NCI-H2029 treated with DMSO at 0.1 percent for 48 hours (cell line): ENCODE measurements at places on chromosomes 4 and X.
A peak's percentile ranks its signal among the peaks of the same experiment; 100 is the strongest.

- no peak for DNase-seq
These were observed 2.7 kb downstream of the TSPYL2 start for GRCh38 chrX:53084863-53085262.

- DNase-seq, result no peak
These were observed 392.3 kb downstream of the CENPC start for GRCh38 chr4:67152976-67153375.

DNA sequence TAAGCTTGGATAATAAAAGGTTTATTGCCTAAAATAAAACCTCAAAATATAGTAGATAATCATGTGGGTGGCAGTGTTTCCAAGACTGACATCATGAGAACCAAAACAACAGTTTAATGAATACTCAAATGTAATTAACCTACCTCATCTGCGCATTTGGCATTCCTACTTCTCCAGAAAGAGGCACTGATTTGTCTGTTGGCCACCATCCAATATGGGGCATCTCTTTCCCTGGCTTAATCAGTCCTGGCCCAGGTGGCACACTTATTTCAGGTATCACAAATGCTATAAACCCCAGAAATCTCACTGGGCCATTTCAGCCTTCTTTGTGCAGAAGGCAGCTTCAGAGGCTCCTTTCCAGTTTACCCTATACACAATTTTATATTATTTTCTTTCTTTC lies 192.2 kb downstream of the COMMD8 start:
- DNase-seq, result no peak

- DNase-seq, result no peak
These were observed 354.7 kb downstream of the STIM2 start for GRCh38 chr4:27215220-27215826.

GRCh38 chr4:95181243-95181995 lies 367.4 kb downstream of the UNC5C start:
- DNase-seq, result no peak

DNA sequence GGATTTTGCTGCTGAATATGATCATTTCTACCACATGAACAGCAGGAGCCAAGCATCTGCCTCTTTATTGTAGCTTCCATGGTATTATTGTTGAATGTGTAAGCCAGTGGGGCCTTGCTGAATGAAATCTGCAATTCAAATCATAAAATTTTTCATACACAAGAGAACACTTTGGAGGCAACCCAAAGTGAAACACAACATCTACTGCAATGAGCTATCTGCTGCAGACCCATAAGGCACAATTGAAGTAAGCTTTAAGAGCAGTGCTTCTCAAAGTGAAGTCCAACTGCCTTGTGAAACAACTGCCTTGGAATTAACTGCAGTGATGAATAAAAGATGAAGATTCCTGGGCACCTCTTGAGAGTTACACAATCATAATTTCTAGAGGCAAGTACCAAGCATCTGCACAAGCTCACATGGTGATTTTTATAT lies 626.3 kb upstream of the INTU start:
- DNase-seq, result no peak

GRCh38 chr4:169167957-169168858 lies 102.5 kb downstream of the SH3RF1 start:
- no peak for DNase-seq

GRCh38 chrX:102345916-102346315 lies 93.9 kb downstream of the NXF2B start:
- DNase-seq, result no peak

- DNase-seq, result no peak
These were observed 5.0 kb upstream of the RNF175 start for GRCh38 chr4:153764601-153765368.

DNA sequence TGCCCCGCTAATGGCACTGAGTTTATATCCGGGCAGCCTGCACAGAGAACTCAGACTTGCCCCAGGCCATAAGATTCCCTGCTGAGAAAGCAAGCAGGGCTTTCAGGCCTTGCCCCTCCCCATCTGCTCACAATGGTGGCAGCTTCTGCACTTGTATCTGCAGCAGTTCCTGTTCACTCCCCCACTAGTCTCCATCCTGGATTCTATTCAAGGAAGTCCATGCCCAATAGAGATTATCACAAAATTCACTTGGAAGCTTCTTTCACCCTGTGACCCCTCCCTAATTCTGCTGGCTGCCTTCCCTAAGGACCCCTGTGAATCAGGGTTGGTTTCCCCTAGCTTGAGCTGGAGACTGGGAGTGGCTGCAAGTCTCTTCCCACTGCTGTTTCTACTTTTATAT lies 34.5 kb upstream of the UCP1 start:
- no peak for DNase-seq

DNA sequence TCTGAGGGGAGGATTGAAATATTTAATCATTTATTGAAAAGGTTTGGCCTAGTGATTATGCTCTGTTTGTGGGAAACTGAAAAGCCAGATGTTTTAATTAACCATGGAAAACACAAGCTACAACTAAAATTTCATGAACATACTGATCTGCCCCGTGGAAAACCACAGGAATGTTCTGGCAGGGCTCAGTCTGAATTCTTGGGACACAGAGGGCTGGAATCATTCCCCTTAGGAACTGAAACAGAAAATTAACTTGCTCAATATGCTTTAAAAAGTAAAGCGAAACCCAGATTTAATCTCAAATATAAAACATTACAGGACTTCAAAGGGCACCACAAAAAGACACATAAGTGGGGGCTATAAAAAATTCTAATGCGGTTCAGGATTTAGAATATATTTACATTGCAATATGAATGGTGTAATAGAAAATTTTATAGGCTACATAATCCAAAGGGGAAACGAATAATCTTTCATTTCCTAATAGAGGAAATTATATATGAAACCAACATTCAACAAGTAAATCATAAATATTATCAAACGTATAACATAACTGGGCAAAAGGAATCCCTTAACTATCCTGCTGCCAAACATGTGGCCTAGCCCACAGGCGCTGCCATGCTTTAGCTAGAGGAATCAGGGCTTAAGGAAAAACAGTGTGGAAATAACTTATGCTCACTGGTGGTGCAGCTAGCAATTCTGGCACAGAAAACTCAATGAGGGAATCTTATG lies 70.9 kb downstream of the APBB2 start:
- DNase-seq, result no peak

GRCh38 chr4:156138781-156139280 lies 185.2 kb upstream of the CTSO start:
- no peak for DNase-seq

DNA sequence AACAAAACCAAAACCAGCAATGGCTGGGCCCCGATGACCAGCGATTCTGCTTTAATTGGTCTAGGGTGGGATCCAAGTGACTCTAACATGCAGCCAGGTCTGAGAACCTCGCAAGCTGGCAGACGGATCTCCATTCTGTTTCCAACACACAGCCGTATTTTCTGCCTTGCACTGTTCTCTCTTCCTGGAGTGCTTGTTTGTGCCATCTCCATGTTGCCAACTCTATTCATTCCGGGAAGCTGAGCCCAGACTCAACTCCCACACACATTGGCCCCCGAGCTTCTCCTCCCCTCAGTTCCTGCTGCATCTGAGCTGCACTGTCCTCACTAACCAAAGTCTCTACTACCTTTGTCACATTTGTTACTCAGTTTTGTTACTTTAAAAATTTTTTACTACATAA lies 35.6 kb downstream of the GEMIN8 start:
- no peak for DNase-seq

GRCh38 chr4:89140168-89140759 lies 28.9 kb downstream of the TIGD2 start:
- no peak for DNase-seq

DNA sequence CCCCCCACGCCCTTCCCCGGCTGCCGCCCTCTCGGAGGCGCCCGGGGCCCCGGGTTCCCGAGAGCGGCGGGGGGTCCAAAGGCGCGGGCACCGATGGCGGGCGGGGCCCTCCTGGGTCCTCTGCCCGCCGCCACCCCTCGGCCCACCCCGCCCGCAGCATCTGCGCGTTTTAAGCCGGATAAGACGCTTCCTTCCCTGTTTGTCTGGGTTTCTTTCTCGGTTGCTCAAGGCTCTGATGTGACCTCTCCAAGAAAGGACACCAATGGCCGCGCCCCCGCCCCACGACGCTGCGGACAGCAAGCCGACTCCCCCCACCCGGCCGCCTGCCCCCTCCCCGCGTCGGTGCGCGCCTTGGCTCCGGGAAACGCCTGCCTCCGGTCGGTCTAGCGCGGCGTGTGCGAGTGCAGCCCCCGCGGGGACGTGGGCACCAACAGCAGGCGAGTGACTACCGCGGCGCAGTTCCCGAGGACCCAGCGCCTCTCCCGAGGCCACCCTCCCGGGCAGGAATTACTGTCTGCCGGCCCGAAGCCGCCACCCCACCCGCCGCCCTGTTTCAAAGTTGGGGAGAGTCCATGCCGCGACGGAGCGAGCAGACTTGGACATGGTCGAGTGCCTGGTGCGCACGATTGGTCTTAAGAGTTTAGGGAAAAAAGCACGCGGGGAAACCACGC lies 21.1 kb upstream of the HMX1 start:
- no peak for DNase-seq

- DNase-seq, result no peak
These were observed 40.3 kb downstream of the FANCB start for GRCh38 chrX:14832586-14832985.

DNA sequence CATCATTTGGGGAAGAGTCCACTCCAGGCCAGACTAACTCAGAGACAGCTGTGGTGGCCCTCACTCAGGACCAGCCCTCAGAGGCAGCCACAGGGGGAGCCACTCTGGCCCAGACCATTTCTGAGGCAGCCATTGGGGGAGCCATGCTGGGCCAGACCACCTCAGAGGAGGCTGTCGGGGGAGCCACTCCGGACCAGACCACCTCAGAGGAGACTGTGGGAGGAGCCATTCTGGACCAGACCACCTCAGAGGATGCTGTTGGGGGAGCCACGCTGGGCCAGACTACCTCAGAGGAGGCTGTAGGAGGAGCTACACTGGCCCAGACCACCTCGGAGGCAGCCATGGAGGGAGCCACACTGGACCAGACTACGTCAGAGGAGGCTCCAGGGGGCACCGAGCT lies 3.3 kb upstream of the ERAS start:
- no peak for DNase-seq

GRCh38 chrX:16807548-16807947 lies 21.3 kb downstream of the TXLNG start:
- no peak for DNase-seq

GRCh38 chr4:91527056-91527455 lies 776.7 kb upstream of the GRID2 start:
- DNase-seq, result no peak

- DNase-seq, result no peak
These were observed 20.1 kb upstream of the IL3RA start for GRCh38 chrX:1316527-1316926.

DNA sequence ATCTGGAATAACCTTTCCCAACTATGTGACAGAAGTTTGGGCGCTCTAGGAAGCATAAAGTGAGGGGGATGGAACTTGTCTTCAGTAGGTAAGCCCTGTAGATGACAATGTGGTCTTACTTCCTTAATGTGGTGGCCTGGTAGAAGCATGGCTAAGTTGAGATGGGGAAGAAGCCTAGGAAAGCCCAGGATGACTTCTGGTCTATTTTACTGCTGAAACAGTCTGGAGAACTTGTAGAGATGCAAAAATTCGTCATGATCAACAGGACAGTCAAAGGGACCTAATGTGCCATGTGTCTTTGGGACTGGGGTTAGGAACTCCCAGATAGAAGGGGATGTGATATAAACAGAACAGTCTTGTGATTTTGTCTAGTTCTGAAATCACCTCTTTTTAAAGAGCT lies 40.8 kb downstream of the CCNG2 start:
- DNase-seq, result no peak

GRCh38 chr4:115491686-115492085 lies 378.3 kb upstream of the NDST4 start:
- no peak for DNase-seq

GRCh38 chrX:102708900-102709299 lies 3.3 kb upstream of the GPRASP2 start:
- DNase-seq, result no peak

- DNase-seq, result no peak
These were observed 37.9 kb upstream of the RAP2C start for GRCh38 chrX:132257116-132257515.

DNA sequence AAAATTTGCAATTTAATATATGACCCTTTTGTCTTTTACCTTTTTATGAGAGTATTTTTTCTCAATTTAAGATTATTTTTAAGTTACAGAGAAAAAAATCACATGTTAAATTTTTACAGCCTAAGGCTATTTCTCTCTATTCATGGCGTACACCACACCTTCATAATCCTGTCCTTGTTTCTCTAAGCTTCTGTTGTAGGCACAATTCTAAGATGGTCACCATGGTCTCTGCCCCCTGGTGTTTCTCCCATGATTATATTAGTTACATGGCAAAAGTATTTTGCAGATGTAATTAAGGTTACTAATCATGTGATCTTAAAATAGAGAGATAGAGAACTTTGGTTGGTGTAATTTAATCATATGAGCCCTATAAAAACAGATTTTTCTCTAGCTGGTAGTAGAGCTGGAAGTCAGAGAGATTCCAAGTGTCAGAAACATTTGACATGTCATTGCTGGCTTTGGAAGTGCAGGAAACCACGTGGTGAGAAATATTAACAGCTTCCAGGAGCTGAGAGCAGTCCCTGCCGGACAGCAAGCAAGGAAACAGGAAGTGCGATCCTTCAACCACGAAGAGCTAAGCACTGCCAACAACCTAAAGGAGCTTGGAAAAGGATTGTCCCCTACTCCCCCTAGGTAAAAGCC lies 89.8 kb downstream of the EIF4E start:
- DNase-seq, result no peak

DNA sequence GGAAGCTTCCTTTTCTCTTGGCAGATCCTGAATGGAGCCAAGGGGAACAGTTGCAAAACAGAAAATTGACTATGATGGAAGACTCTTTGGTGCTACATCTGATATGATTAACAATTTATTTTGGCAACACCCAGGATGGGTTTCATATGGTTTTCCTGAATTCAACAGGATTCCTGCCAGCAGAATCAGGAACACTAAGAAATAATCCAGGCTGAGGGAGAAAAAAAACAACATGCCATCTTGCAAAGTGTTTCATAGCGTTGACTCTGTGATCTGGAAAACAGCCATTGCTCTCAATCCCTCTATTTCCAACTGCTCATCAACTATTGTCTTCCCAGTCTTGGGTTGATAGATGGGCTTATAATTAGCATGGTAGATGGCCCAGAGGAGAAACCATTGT lies 303.8 kb upstream of the KLF3 start:
- DNase-seq, result no peak

DNA sequence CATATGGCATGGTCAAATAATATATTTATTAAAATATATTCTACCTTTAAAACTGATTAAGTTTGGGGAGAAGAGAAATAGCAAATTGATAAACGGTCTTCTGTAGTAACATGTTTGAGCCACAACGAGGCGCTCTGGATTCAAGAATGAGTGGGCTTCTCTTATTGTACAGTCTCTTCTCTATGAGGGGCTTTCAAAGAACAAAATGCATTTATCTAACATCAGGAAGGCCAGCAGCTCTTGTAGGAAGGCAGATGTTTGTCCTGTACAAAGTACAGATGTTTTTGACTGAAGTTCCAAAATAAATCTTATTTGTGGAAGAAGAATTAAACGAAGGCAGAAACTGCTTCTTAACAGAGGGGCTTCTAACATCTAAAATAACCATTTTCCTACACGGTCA lies 153.6 kb downstream of the RASL11B start:
- DNase-seq, result peak; percentile 2
